ENCODE measurements at places on chromosomes 11 and 22.
A peak's percentile ranks its signal among the peaks of the same experiment; 100 is the strongest.

GRCh38 chr11:108959105-108959761, 294.4 kb downstream of the DDX10 start:
- DNase-seq = no peak

DNA sequence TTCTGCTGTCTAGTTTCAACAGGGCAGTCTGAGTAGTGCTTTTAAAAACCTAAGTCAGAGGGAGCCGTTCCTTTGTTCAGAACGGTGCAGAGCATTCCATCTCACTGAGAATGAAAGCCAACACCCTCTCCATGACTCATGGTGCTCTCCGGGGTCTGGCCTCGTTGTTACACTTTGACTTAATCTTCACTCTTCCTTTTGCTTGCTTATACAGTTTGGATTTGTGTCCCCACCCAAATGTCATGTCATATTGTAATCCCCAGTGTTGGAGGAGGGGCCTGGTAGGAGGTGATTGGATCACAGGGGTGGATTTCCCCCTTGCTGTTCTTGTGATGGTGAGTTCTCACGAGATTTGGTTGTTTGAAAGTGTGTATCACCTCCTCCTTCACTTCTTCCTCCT, 292.2 kb downstream of the ST3GAL4 start:
- DNase-seq = no peak

- DNase-seq = no peak
Measured at GRCh38 chr11:8090756-8091155, 9.7 kb downstream of the TUB start.

DNA sequence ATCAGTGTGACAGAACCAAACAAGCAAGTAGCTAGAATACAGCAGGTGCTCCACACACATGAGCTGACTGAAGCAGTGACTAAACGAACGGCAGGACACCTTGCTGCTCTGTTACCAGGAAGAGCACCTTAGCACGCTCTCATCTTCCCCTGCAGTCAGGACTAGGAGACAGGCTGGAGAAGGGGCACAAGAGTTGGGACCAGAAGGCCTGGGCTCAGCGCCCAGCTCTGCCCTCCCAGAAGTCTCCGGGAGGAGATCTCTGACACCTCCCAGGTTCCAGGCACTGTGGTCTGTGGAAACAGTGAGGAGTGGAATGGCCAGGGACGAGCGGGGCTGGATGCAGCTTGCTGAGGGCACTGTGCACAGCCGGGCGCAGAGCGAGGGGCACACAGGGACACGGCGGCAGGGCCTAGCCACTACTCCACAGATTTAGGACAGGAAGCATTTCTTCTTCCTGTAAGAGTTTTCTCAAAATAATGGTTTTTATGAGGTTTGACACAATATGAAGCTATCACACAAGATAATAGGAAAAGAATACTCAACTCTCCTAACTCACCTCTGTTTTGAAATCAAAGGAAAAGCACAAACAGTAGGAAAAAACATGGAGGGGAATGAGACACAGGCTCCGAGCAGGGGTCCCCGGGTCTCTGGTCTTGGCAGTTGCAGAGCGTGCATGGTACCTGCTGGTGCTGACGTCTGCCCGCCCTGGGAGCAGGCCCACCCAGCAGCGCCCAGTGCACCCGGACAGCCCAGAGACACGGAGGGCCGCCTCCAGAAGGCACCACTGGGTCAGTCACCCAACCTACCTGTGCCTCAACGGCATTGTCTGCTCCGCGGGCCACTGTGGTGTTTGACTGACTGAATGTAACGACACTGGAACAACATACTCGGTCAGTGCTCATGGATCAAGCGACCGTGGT, 67.6 kb downstream of the NCAPD3 start:
- no peak for DNase-seq

DNA sequence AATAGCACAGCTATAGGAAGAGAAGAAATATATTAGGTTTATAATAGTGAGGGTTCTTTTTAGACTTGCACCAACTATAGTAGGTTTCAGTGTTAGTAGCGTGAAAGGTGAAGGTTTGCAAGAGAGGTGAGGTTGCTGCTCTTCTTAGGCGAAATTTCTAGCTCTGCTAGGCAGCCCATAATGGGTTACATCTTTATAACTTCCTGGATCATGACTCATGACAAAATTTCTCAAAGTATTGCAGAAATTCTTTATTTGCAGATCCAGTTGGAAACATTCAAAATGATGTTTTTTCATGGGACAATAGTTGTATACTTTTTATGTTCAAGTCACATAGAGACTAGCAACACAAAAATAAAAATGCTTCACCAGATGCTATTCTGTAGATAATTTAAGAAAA, 260.0 kb downstream of the SOX6 start:
- DNase-seq = no peak

DNA sequence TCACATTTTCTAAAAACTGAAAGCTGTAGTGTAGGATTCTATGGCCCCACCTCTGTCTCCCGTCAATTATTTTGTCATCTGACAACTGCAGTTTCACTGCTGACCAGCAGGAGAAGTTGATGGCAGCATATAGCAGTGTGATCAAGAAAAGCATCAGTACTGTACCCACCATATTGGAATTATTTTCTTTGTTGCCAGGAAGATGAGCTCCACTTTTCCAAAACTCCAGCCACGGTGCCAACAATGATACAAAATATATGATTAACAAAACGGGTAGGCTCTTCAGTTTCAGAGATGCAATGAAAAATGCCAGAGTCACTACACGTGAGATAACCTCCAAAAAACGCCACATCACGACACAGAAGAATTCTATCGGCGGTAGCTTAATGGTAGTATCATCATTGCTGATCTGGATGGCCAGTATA, 41.3 kb downstream of the XKR3 start:
- no peak for DNase-seq

DNA sequence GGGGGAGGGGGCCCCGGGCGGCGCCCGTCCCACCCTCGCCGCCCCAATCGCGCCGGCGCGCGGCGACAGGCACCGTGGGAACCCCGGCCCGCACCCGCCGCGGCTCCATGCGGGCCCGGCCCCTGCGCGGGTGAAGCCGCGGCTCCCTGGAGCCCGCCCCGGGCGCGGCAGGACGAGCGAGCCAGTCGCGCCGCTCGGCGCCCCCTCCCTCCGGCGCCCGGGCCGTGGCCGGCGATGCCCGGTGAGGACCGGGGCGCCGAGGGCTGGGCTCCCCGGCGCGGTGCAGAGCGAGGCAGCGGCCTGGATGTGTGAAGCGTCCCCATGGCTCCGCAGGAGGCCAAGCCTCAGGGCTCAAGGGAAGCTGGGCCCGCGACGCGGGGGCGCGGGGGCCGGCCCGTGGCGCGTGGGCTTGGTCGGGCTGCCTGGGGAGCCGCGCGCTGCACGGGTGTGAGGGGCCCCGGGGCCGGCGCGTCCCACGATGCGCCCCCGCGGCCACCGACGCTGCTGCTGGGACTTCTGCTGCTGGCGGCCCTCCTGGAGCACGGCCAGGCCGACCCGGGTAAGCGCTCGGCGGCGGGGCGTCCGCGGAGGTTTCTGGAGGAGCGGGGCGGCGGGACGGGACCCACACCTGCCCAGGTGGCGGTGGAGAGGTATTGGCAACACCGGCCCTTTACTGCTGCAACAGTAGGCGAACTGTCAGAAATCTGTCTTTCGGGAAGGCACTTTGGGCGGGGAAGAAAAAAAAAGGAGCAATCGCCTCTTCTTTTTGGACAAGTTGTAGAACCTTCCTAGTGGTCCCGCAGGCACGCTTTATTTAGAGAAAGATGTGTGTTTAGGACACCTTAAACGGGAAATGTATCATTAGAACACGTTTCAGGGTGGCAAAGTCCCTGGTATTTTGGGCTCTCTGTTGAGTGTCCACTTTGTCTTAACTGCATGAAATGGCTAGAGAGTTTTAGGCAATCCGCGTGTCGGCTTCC, 119.4 kb downstream of the HIPK3 start:
- DNase-seq = peak; percentile 19

- DNase-seq = no peak
Measured at GRCh38 chr11:116412118-116412889, 360.5 kb downstream of the BUD13 start.

DNA sequence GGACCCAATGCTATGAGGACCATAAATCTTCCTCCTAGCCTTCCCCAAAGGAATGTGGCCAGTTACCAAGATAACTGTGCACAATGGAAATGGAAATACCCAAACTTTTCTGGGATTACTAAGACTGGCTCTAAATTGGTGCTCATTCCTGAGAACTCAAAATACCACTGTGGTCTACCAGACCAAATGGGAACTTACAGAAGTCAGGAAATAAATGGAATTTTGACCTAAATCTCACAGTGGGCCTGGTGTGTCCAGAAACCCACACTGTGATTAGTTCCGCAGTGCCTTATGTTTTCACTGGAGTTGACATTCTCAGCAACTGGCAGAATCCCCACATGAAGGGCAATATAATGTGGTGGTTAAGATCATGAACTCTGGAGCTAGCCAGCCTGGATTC, 99.4 kb upstream of the ZC3H12C start:
- no peak for DNase-seq

DNA sequence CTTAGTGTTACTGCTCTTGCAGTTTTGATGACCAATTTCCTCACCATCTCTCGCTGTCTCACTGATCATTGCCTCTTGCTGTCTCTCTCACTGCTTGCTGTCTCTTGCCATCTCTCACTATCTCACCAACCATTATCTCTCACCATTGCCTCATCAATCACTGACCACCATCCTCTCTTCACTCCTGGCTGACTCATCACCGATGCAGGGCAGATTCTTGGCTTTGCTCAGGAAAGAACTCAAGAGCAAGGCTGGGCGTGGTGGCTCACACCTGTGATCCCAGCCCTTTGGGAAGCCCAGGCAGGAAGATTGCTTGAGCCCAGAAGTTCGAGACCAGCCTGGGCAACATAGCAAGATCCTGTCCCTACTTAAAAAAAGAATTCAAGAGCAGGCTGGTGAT, 66.3 kb upstream of the SYN3 start:
- DNase-seq = no peak

GRCh38 chr22:29883775-29884097, 762 bp downstream of the MTMR3 start:
- peak; percentile 11 for DNase-seq

GRCh38 chr11:93034723-93035039, 65.2 kb downstream of the MTNR1B start:
- no peak for DNase-seq

DNA sequence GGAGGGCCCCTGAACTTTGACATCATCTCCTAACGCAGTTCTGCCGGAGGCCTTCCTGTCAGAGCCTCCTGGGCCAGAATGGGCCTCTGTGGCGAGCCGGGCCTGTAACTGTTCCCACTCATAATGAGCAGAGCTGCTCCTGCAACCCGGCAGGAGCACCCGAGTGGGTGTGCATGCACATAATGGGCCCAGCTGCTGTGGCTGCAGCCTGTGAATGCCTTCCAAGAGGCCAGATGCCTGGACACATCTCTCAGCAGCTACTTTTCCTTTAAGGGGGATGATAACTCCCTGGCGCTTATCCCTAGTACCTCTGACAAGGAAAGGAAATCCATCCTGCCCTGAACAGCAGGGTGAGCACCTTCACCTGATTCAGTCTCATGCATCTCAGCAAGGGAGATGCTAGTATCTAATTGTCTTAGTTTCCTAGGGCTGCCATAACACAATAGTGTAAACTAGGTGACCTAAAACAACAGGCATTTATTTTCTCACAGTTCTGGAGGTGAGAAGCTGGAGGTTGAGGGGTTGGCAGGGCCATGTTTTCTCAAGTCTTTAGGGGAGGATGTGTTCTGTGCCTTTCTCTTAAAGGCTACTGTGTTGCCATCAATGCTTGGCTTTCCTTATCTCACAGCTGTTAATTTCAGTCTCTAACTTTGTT, 120.5 kb downstream of the TEAD1 start:
- no peak for DNase-seq

- no peak for DNase-seq
Measured at GRCh38 chr22:32005453-32005852, 37.6 kb upstream of the SLC5A1 start.

GRCh38 chr11:76767659-76768058, 15.5 kb upstream of the TSKU start:
- no peak for DNase-seq

- DNase-seq = no peak
Measured at GRCh38 chr22:38861927-38862326, 10.1 kb downstream of the CBX6 start.

- no peak for DNase-seq
Measured at GRCh38 chr11:108790501-108791299, 125.8 kb downstream of the DDX10 start.

DNA sequence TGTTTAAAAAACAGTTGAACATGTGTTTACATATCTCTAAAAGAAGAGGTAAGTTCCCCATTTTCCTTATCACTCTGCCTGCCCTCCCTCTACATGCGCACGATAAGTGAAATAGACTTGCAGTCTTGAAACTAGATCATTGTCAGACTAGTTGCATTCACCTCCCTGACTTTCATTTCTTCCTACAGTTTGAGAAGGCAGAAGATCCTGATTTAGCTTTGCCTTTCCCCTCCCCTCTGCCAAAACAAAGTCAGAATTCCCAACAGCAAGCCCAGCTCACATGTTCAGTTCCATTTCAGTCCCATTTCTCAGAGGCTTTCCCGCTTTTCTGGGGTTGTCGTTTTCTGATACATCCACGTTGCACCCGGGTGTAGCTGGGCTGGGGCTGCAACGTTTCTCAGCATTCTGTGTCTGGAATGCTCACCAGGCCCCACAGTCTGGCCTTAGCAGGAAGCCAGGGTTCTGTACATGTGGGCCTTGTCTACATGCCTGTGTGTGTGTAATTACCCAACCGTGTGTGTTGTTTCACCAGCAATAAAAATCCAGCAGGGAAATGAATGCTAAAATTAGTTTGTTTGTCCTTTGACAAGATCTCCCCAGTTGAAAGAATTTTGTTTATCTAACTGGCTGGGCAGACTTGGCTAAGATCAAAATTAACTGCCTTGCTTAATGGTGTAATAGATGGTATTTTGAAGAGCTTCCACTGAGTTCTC, 179.2 kb downstream of the DBX1 start:
- no peak for DNase-seq

DNA sequence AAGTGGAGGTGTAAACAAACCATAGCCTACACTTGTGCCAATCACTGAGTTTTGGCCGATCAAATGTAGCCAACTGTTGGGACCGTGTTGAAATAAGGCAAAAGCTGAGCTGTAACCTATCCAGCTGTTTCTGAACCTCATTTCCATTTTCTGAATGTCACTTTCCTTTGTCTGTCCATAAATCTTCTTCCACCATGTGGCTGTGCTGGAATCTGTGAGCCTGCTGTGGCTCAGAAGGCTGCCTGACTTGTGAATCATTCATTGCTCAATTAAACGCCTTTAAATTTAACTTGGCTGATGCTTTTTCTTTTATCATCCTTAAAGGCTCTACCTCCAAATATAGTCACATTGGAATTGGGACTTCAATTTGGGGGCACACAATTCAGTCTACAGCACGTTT, 203.1 kb upstream of the MPPED2 start:
- DNase-seq = no peak

DNA sequence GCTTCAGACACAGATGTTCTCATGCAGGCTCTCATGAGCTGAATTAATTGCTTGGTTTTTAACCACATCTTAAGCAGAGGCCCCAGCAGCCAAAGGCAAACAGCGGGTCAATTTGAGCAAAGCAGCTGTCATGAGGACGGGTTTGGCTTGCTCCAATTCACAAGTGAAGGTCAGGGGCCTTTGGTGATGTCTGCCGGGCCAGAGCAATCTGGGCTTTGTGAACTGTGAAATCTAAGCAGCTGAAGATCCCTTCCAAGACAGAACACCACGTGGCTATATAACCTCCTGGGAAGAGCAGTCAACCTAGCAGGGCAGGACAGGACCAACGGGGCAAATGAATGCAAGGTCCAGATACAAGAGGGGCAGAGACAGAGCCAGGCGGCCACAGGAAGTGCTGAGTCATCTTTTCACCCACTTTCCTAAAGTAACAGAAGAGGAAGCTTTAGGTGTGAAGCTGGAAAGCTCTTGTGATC, 187.3 kb upstream of the B3GAT1 start:
- DNase-seq = no peak

- DNase-seq = no peak
Measured at GRCh38 chr11:72001834-72002591, 3.3 kb downstream of the IL18BP start.

GRCh38 chr11:117980280-117980679, 5.9 kb upstream of the IL10RA start:
- DNase-seq = no peak
